Small intestine (tissue), 16 donors: ENCODE measurements at places on chromosomes 6 and 20. TPM values are rescaled to one million over a fixed set of nuclear protein-coding genes. Genes with fewer than 3 reads are reported as not detected.

The PNLDC1 gene
- polyA plus RNA-seq, result 0.04 TPM

The CTAGE9 gene
- not detected for polyA plus RNA-seq

The SMPDL3A gene
- polyA plus RNA-seq, result 21.0 TPM

The UTRN gene
- 10.7 TPM for polyA plus RNA-seq

The POPDC3 gene
- 0.54 TPM for polyA plus RNA-seq

The MUC21 gene
- 0.89 TPM for polyA plus RNA-seq

The ADGRG6 gene
- 5.4 TPM for polyA plus RNA-seq

The MYBL2 gene
- polyA plus RNA-seq, result 12.4 TPM

The RIPOR2 gene
- 3.1 TPM for polyA plus RNA-seq

The NKX2-4 gene
- not detected for polyA plus RNA-seq

The FOXP4 gene
- 13.8 TPM for polyA plus RNA-seq

The GNL1 gene
- 46.7 TPM for polyA plus RNA-seq

The SRMS gene
- polyA plus RNA-seq, result 0.18 TPM

The ZSCAN23 gene
- polyA plus RNA-seq, result not detected

The GGTLC1 gene
- not detected for polyA plus RNA-seq

The PTCRA gene
- not detected for polyA plus RNA-seq

The TLDC2 gene
- polyA plus RNA-seq, result 19.5 TPM
